Epithelial cell of proximal tubule (primary cell): ENCODE measurements at places on chromosomes 3 and 15.

- DNase-seq: no peak
Observed at GRCh38 chr3:180229113-180229512, 192.4 kb upstream of the PEX5L start.

- no peak for DNase-seq
Observed at GRCh38 chr3:63689285-63689684, 36.8 kb downstream of the SNTN start.

DNA sequence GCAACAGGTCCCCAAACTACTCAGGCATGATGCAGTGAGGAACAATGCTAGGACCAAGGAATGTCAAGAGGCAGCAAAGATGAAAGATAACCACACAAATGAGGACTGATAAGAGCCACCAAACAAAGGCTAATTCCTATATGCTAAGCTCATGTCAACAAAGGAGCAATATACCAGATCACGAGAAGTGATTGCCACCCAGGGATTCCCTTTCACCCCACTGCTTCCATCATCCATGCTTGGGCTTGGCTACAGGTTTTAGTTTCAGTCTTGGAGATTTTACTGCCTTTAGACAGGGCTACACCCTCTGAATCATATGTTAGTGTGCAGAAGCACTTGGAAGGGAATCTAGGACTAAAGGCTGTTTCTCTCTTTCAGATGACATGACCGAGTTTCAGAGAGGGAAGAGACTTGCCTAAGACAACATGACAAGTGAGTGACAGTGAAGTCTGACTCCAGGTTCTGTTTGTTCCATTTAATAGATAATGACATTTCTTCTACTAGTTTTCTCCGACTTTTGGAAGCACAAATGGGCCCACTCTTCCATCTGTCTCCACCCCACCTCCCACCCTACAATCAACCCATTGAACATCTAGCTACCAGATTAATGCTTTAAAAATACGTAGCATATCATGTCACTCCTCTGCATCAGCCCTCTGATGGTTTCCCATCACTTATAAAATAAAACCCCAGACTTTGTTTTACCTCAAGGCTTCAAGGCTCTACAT is 173.5 kb upstream of the LRRN1 start:
- no peak for DNase-seq

GRCh38 chr15:70387081-70387480 is 289.4 kb upstream of the TLE3 start:
- DNase-seq: no peak

- no peak for DNase-seq
Observed at GRCh38 chr3:136789976-136790375, 28.9 kb upstream of the SLC35G2 start.

DNA sequence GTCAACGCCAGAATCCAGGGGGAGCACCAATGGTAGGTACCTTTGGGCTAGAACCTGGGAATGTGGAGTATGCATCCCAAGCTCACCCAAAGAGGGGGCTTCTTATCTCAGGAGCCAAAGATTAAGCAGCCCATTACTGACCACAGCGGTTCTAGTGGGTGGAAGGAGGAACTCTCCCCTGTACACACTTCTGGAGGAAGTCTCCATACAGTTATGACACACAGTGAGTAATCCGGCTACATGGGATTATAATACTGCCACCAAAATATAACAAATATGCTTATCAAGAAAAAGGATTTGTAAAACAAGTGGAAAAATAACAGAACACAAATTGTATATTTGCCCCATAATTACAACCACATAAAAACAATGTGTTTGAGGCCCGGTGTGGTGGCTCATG is 8.4 kb downstream of the MYO1E start:
- no peak for DNase-seq

DNA sequence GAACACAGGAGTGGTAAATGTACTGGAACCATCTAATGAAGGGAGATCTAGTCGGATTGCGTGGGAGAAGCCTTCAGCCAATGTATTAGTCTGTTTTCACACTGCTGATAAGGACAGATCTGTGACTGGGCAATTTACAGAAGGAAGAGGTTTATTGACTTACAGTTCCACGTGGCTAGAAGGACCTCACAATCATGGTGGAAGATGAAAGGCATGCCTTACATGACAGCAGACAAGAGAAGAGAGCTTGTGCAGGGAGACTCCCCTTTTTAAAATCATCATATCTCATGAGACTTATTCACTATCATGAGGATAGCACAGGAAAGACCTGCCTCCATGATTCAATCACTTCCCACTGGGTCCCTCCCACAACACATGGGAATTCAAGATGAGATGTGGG is 17.0 kb downstream of the HRG start:
- no peak for DNase-seq

GRCh38 chr15:59492389-59493377 is 54.7 kb downstream of the FAM81A start:
- DNase-seq: peak; percentile 33

DNA sequence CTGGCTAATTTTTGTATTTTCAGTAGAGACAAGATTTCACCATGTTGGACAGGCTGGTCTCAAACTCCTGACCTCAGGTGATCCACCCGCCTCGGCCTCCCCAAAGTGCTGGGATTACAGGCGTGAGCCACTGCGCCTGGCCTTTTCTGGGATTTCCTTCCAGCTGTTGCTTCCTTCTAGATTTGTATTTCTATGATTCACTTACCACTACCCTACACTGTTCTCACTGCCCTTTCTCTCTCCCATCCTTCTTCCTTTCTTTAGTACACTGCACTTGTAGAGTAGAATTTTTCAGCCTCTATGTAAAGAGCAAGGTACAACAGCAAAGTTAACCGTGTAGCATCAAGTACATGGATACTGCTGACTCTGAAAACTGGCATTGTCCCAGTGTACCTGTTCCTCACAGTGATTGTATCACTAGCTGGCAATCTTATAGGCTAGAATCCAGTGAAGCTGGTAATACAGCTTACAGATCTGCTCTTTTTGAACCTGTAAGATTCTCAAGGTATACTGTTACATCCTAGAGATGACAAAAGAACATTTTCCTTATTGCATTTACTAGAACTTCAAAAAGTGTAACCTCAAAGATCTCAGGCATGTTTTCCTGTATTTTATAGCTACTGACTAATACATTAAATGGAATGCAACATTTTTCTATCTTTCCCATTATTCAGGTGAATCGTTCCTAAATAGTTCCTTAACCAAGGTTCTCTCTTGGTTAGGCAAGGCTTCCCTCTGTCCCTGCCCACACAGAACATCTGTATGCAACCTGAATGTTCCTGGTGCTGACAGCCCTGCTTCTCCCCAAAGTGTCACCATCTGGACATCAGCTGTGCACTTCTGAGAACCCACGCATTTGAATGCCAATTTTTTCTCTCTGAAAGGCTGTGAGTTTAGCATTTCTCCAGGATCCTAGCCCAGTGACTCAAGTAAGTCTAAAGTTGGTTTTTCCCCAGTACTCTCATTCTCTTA is 74.1 kb upstream of the RAP2B start:
- no peak for DNase-seq

GRCh38 chr3:48002787-48003186 is 13.4 kb downstream of the MAP4 start:
- DNase-seq: no peak

GRCh38 chr3:105598042-105598796 is 231.5 kb downstream of the ALCAM start:
- peak; percentile 67 for DNase-seq

- DNase-seq: no peak
Observed at GRCh38 chr15:83809345-83809744, 155.4 kb downstream of the ADAMTSL3 start.

DNA sequence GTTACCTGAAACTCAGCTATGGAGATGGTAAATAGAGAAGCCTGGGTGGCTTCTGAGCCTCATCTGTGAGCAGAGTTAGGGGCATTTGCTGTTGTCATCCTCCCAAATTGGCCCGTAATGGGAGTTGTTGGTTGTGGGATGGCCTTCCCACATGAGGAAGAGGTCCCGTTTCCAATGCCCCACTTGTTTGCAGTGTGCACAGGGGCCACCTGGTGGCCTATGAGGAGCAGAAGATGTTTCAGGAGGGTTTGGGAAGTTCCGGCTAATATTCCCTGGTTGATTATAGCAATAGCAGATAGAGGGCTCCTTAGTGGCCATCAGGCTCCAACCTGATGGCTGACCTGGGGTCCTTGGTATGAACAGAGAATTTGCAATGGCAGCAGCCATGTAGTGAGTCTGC is 1546.5 kb downstream of the OTOL1 start:
- no peak for DNase-seq

GRCh38 chr3:65268426-65268825 is 580.6 kb upstream of the ADAMTS9 start:
- DNase-seq: no peak

GRCh38 chr3:27392950-27393679 is 23.9 kb upstream of the NEK10 start:
- DNase-seq: no peak

DNA sequence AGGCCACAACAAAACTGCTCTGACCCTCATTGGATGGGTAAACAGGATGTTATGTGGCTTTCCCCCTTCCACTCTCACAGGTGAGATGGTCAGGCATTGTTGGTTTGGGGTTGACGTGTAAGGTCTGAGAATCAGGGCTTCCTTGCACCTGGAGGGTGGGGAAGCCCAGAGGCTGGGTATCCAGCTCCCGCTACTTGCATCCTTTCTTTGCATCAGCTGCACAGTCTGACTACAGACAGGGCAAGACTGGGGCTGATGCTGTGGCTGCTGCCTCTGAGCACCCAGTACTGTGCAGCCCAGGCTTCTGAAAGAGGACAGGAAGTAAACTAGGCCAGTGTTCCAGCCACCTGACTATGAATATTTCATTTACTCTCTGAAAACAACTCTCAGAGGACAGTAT is 58.0 kb upstream of the ATP2B2 start:
- DNase-seq: no peak

DNA sequence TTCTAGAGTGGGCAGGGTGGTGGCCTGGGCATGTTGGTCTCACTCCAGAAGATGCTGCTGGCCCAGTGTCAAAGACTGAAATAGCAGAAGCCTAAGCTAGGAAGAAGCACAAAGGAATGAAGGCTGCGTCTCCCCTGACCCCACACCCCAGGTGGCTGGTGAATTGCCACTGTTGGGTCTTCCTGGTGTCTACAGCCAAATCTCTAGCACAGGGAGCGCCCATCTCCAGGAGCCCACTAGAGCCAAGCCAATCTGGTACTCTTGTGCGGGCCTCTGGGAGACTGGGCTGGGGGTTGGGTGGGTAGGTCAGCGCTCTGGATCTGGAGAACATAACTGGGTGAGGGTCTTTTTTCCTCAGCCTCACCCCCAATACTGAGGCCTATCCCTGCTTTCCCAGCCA is 894 bp downstream of the TUSC2 start:
- DNase-seq: no peak

GRCh38 chr3:102488331-102488730 is 53.5 kb downstream of the ZPLD1 start:
- no peak for DNase-seq

DNA sequence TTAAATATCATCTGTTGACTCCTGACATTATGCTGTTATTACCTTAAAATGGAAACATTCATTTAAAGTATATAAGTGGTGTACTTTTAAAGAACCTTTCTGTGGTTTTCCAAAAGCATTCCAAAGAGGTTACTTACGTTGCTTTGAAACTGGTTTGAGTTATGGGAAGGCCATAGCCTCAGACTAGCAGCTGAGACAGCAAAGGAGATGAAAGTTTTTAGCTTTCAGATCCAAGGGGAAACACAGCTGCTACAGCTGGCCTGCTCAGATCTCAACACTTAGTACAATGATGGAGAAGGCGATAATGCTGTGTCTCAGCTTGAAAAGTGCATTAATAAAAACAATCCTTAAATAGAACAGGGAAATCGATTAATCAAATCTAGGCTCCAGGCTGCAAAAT is 921.1 kb downstream of the ROBO1 start:
- DNase-seq: no peak

- DNase-seq: peak; percentile 37
Observed at GRCh38 chr15:70062321-70062956, 35.3 kb downstream of the TLE3 start.

GRCh38 chr3:64422192-64422591 is 196.9 kb upstream of the PRICKLE2 start:
- no peak for DNase-seq

DNA sequence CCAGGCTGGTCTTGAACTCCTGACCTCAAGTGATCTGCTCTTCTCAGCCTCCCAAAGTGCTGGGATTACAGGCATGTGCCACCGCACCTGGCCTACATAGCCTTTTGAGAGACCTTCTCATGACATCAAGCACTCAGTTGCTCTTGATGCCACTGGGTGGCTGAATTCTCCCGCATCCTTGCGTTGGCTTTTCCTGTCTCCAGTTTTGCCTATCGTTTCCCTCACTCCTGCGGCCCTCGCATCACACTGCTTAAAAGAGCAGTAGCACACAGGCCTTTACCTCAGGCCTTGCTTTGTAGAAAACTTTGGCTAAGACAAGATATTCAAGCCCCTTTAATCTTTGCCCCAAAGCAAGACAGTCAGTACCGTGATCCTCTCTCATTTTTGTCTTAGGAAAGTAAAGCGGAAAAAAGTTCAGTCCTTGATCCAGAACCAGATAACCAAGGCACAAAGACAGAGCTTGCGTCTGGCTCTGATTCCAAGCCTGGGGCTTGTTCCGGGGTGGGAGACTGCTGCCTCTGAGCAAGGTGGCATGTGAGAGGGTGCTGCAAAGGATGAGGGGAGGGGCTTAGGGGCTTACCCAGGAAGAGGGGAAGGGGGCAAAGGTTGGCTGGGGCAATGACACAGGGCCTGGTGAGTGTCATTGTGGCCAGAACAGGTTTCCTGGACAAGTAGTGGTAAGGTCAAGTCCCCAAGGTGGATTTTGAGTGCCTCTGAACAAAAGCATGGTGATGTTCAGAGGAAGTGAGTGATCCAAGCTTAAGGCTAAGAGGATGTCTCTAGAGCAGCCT is 175.0 kb upstream of the TLE3 start:
- no peak for DNase-seq

GRCh38 chr3:128079823-128080222 is 27.6 kb downstream of the SEC61A1 start:
- DNase-seq: no peak

- DNase-seq: no peak
Observed at GRCh38 chr15:99502661-99503060, 63.1 kb upstream of the MEF2A start.

DNA sequence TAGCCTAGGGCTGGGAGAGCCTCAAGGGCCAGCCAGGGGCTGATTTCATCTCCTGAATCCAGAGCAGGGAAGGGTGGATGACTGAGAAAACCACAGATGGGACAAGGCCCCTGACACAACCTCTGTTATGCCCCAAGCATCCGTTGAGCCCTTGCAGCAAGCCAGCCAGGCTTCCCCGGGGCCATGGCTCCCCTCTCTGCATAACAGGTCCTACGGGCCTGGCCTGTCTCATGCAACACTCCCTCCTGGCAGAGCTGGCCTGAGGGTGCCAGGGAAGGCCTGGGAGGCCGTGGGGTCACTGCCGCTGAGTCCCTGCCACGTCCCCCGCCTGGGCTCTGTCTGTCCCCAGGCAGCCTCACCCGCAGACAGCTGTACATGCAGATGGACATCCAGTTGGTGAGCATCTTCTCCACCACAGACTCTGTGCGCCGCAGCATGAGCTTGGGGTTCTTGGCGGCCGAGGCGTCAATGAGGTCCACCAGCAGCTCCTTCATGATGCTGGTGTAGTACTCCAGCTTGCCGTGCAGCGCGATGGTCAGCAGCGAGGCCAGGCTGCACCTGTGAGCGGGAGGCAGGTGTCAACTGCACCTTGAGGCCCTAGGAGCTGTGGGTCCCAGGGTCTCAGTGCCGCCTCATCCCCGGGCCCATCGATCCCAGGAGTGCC is 22.1 kb downstream of the H1-8 start:
- DNase-seq: no peak

GRCh38 chr15:74201710-74202420 is 722 bp downstream of the STRA6 start:
- DNase-seq: no peak

- DNase-seq: no peak
Observed at GRCh38 chr3:27171113-27171512, 198.1 kb downstream of the NEK10 start.

GRCh38 chr3:71001303-71001830 is 582.2 kb downstream of the FOXP1 start:
- no peak for DNase-seq
